Caudate nucleus (tissue), 63 donors: ENCODE measurements at places on chromosomes 4 and X.

DNA sequence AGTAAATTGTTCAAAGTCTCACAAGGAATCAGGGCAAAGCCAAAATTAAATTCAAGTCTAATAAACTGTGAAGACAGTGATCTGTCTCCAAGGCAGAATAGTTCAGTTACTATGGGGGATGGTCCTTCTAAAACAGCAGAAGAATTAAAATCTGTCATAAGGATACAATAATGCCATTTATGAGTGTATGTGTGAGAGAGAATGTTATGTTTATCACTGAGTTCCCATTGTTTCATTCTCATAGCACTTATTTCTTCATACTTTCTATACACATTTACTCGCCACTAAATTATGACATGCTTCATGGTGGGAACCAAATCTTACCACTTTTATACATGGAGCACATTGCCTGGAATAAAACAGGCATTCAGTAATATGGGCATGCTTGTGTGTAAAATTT is 102.5 kb downstream of the AMMECR1 start:
- no peak for DNase-seq

- DNase-seq: no peak
These were observed 102.1 kb downstream of the AKAP4 start for GRCh38 chrX:50098749-50099148.

GRCh38 chrX:11381464-11381863 is 88.3 kb downstream of the AMELX start:
- no peak for DNase-seq

DNA sequence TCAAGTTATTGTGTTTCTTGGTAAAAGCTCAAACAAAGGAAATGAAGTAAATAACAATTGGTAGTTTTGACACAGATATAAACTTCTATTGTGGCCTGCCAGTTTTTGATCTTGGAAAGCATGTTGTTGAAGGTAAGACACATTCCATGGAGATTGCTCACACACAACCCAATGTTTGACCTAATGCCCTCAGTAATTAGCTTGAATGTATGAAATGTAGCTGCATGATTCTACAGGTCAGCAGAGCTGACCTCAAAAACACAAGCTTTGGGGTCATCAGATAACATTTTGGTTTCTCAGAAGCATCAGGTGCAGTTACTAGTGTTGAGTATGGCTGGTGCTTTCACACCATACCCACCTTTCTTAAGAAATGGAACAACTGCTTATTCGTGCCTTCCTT is 16.5 kb downstream of the GPR173 start:
- DNase-seq: no peak

DNA sequence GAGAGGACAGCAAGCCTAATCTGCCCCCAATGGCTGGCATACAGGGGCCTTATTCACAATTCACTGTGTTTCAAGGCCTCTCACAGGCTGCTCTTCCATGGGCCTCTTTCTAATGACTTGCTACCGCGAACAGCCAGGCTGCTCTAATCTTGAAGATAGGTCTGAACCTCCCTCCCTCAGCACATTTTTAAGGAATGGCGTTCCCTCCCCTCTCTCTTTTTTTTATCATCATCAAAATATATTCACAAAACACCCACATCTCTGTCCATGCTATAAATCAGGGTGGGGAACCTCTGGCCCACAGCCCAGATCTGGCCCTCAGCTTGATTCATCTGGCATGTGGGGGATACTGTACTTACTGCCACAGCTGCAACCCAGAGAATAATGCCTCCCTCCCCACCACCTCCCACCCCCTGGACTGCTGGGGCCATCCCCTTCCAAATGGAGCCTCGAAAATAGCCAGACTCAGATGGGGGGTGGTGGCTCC is 76.2 kb upstream of the PLAC1 start:
- no peak for DNase-seq

DNA sequence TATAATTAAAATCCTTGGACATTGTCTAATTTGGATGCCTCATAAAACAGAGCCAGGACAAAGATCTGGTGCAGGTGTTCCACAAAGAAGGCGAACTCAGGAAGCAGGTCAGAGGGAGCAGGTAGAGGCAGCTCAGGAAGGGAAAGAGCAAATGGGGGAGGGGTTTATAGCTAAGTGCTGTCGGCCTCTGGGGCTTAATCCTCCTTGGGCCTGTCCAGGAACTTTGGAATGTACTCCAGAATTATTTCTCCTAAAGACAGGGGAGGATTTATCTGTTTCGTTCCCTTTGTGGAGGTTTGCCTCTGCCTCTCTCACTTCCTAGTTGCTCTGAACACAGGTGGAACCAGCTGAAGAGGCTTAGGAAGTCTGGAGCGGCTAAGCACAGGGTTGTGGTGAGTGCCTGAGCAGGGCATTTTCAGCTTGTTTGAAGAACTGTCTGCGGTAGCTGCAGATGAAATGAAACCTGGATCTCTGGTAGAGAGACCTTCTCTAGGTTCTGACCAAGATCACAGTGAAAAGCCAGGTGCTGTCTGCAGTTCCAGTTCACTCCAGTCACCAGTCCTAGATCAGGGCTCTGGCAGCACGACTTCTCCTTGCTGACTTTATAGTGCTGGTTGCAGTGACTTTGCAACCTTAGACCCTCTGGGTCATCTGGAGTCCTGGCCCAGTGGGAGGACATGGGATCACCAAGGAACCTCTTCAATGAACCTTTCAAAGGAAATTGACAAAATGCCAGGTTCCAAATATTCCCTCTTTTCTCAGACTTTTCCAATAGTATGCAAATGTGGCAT is 519.2 kb downstream of the PCDH10 start:
- DNase-seq: no peak

- no peak for DNase-seq
These were observed 188.8 kb upstream of the BMP3 start for GRCh38 chr4:80841587-80842281.

DNA sequence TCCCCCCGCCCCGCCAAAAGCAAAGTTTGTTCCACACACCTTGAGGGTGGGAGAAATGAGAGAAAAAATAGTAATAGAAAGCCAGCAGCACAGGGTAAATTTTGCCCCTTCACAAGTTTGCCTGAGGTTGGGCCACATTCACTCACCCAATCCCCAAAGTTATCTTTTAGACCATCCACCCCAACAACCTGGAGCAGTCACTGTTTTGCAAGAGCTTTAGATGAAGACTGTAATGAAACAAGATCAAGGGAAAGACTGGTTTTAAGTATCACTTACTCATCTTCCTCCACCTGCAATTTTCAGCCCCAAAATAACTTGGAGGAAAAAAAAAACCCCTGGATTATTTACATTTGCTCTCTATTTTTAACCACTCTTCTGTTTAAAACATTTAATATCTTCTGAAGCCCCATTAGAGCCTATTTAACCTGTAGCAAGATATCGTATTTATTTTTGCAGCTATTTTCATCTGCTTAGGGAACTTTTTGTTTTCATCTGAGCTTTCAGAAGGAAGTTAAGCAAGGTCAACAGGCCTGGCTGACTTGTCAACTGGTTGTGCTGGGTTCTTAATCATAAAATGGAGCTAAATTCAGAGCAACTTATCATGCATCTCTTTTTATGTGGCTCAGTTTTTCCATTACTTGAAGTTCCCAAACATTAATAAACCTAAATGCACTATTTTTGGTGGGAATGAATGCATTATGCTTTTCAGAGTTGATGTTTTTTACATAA is 24.6 kb upstream of the TBL1X start:
- no peak for DNase-seq

DNA sequence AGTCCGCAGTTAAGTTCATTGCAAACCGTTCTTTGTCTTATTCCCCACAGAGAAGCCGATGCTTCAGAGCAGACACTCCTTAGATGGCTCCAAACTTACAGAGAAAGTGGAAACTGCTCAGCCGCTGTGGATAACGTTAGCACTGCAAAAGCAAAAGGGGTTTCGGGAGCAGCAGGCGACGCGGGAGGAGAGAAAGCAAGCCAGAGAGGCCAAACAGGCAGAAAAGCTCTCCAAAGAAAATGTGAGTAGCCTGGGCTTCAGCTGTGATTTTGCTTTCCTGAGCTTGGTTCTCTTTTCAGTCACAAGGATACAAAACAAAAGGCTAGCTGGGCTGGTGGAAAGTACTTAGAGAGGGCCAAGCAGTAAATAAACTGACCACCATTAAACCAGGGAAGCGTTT is 64.0 kb downstream of the AASDH start:
- DNase-seq: no peak

- no peak for DNase-seq
These were observed 27.8 kb downstream of the PIR start for GRCh38 chrX:15465347-15465746.

- no peak for DNase-seq
These were observed 15.9 kb downstream of the RGS12 start for GRCh38 chr4:3308691-3309090.

- no peak for DNase-seq
These were observed 61.0 kb downstream of the HPRT1 start for GRCh38 chrX:134520860-134521390.

GRCh38 chr4:184762100-184762499 is 28.2 kb upstream of the CENPU start:
- DNase-seq: no peak

DNA sequence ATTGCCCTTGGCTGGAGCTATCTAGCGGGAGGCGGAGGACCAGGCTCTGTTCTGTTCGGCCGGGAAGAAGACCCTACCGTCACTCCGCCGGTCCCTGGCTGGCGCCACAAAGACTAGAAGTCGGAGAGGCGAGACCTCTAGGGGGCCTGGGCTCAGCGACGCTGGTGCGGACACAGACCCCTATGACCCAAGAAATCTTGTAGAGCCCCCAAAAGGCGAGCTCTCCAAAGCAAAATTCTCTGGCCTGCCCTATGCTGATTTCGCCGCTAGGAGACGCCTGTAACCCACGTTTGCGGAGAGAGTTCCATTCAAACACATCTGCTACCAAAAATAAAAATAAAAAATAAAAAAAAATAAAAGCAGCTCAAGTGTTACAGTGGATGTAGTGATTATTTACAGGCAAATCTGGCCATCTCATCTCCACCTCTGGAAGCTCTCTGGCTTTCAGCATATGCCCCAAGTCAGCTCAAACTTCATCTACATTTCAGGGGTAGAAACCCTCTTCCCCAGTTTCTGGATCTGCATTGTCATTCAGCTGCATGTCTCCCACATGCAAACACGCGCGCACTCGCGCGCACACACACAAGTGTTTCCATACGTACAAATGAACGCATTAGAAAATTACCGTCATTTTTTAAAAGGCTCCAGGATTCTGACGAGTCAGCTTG is 2.4 kb upstream of the PCDH10 start:
- DNase-seq: peak; percentile 83

DNA sequence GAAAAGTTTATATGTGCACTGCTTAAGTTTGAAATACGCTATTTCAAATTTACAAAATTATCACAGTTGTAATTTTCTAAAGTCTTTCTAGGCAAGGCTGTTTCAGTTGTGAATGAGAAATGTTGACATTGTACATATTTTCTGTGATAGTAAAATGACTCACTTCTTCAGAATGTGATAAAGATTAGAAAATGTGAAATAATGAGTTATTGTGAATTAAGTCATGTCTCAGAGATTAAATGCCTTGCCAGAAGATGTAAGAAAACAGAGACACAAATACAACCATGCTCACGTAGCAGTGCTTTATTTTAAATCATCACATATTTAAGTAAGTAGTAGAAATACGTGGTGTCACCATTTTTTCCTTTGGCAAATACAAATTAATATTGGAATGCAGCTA is 768 bp downstream of the CLCN4 start:
- DNase-seq: no peak

DNA sequence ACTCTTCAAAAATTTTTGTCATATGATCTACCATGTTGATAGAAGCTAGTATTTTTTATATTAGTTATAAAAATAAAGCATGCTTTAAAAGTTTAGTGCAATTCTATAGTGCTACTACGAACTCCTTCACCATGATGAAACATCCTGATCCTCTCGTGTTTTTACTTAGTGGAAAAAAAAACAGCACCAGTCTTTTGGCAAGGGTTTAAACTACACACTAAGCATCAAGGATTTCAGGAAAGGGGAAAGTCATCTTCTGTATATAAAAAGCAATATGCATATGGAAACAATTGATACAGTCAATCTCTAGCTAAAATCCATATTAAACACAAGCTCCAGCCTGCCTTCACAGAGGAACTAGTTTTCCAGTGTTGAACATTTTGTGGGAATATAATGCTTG is 18.7 kb downstream of the CHM start:
- no peak for DNase-seq

DNA sequence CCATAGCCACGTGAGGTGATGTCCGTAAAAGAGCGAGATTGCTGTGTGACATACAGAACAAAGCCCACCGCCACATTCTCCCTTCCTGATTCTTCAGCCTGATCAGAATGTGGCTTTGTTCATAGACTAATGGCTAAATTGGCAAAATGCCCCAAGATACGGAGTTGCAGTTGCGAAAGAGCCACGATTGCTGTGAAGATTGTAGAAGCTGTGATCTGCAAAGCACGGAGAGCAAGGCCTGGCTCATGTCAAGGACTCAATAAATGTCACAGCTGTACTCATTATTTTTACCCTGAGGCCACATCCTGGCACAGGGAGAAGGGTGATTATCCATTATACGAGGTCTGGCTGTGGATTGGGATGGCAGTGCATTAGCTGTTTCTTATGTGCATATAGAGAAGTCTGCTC is 34.2 kb downstream of the ARSD start:
- no peak for DNase-seq

- DNase-seq: no peak
These were observed 401 bp downstream of the SOWAHD start for GRCh38 chrX:119758731-119759247.
